ENCODE measurements at places on chromosomes 5 and 9. TPM values are rescaled to one million over a fixed set of nuclear protein-coding genes. Genes with fewer than 3 reads are reported as not detected.

Gene CDKN2B-AS1
- 0.53 TPM for total RNA-seq

Gene SLC25A25
- total RNA-seq, result 20.2 TPM

Gene VDAC1
- total RNA-seq, result 355 TPM

Gene SHC3
- 4.1 TPM for total RNA-seq

Gene PITX1
- 6.1 TPM for total RNA-seq

Gene KIF4B
- under 0.01 TPM for total RNA-seq

Gene TGFBR1
- 9.8 TPM for total RNA-seq

Gene OR13C9
- not detected for total RNA-seq

Gene PCDHGA8
- 0.86 TPM for total RNA-seq

Gene SKP2
- total RNA-seq, result 28.2 TPM

Gene FOXI1
- total RNA-seq, result not detected

Gene FCHO2
- 21.9 TPM for total RNA-seq

Gene FAM153A
- not detected for total RNA-seq

Gene NEUROG1
- total RNA-seq, result not detected

Gene GABRB2
- not detected for total RNA-seq

Gene LCN15
- total RNA-seq, result not detected

Gene POMT1
- 19.3 TPM for total RNA-seq

Gene FOXD4
- not detected for total RNA-seq

Gene SMIM33
- total RNA-seq, result not detected

Gene FBXL7
- 7.3 TPM for total RNA-seq

Gene SERF1A
- 16.5 TPM for total RNA-seq

Gene RECK
- total RNA-seq, result 23.7 TPM

Gene ADAMTS19
- not detected for total RNA-seq

Gene CNOT6
- 5.8 TPM for total RNA-seq

Gene BAAT
- not detected for total RNA-seq

Gene C5orf34
- total RNA-seq, result 3.7 TPM

Gene ASPN
- total RNA-seq, result 2.1 TPM

Gene ARHGEF37
- 0.89 TPM for total RNA-seq

Gene CBY3
- not detected for total RNA-seq

Gene SH2D3C
- not detected for total RNA-seq

Gene AFAP1L1
- total RNA-seq, result 5.1 TPM

Gene DNAI1
- not detected for total RNA-seq

Gene SLC25A2
- total RNA-seq, result under 0.01 TPM

Gene C9
- total RNA-seq, result not detected

Gene SHROOM1
- 15.6 TPM for total RNA-seq

Gene PCDHA7
- not detected for total RNA-seq

Gene ZNF474
- total RNA-seq, result 0.53 TPM

Gene LMX1B
- not detected for total RNA-seq

Gene GADD45G
- total RNA-seq, result not detected

Gene C5orf58
- total RNA-seq, result not detected

Gene C9orf43
- total RNA-seq, result not detected

Gene NR5A1
- total RNA-seq, result not detected

Gene ANKRD33B
- 1.9 TPM for total RNA-seq

Gene CSF1R
- total RNA-seq, result 0.18 TPM

Gene ESM1
- 6.6 TPM for total RNA-seq

Gene WASHC1
- total RNA-seq, result 9.2 TPM

Gene GRXCR2
- not detected for total RNA-seq

Gene EGR1
- total RNA-seq, result 11.5 TPM

Gene POLE3
- total RNA-seq, result 55.6 TPM

Gene SDHA
- total RNA-seq, result 91.8 TPM

Gene GPX3
- 2.7 TPM for total RNA-seq

Gene HTR4
- total RNA-seq, result not detected

Gene IFNE
- not detected for total RNA-seq

Gene LPCAT1
- total RNA-seq, result 66.9 TPM

Gene STING1
- total RNA-seq, result 43.0 TPM

Measured in myometrial cell (primary cell).